ENCODE measurements at places on chromosomes 4 and X.

GRCh38 chr4:170242471-170242870 lies 152.7 kb upstream of the AADAT start:
- DNase-seq = no peak

DNA sequence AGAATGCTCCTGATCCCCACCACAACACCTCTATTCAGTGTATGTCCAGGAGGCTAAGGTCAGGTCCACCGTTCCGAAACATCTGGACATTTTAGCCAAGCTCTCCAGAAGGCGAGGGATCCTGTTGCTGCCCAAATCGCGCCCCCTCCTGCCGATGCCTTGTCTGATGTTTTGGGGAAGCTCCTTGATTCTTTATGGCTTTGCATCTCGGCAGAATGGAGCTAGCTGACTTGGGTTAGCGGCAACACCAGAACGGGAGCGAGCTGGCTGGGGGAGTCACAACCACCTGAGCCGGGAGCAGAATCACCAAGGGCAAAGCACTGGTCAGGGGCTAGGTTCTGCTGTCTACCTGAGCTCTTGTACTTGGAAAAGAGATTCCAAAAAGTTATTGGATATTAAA lies 6.6 kb upstream of the POU3F4 start:
- DNase-seq = no peak

- no peak for DNase-seq
Observed at GRCh38 chr4:54482529-54483200, 175.1 kb upstream of the KIT start.

GRCh38 chr4:10740891-10741620 lies 56.5 kb upstream of the CLNK start:
- DNase-seq = no peak

GRCh38 chr4:88010966-88011365 lies 3.5 kb downstream of the PKD2 start:
- DNase-seq = no peak

GRCh38 chr4:169013396-169013795 lies 3.3 kb upstream of the CBR4 start:
- DNase-seq = no peak

DNA sequence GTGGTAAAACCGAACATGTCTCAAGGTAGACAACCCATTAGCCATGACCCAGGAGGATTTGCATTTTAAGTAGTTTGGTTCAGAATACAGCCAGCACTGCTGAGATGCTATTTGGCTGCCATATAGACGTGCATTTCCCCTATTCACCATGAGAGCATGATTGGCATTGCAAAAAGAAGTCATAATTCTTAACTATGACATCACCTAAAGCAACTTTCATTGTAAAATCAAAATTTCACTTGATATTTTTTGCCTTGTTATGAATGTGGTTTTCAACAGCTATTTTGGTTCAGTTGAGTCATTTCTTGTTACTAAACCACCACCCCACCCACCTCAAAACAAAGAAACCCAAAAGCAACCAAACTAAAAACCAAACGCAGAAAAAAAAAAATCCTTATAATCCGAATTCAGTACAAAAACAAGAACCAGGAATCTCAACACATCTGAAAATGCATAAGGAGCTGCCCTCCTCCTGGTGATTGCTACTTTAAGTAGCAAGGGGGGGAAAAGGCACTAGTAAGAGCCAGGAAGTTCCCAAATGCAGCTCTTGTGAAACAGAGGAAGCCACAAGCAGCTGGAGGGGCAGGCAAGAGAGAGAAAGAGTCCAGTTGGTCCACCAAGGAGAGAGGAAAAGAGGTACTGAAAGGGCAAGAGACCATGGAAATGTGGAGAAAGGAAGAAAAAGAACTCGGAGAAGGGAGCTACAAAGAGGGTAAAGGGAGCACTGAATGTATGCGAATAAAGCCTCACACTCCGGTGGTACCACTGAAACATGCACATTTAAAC lies 3.1 kb downstream of the SLITRK4 start:
- DNase-seq = no peak

DNA sequence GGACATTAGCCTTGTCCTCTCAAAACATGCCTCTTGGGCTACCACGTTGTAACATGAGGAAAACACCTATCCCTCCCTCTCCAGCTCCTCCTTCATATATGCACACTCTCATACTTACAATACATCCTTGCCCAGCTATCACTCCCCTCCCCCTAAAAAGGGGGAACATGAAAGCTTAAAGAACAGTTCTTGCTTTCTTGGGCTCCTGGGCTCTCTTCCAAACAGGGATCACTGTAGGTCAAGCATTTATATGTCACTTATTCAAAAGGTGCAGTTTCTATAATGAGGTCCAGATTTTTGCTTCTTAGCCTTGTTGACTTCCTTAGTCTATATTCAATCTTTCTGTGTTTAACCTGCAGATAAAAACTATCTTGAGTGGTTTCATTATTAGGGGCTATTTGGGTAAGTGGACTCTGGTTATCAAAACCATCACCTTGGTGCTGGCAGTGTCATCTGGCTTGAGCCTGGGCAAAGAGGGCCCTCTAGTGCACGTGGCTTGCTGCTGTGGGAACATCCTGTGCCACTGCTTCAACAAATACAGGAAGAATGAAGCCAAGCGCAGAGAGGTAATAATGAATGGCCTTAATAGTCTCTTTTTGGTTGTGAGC lies 119.4 kb downstream of the AKAP4 start:
- peak; percentile 4 for DNase-seq

DNA sequence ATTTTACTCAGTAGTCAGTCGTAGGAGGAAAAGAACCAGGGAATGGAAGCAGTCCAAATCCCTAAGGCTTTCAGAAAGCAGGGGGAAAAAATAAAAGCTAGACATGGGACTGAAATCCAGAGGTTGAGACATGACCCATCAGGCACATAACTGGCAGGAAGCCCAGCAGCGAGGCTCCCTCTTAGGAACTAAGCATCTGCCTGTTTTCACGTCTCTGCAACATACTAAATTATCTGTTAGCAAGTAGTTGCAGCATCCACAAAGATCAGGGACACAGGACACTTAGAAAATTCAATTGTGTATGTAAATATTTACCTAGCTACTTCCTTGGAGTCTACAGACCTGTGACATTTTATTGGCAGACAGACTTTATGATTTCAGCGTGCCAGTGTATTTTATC lies 118.0 kb upstream of the EDNRA start:
- DNase-seq = peak; percentile 55

DNA sequence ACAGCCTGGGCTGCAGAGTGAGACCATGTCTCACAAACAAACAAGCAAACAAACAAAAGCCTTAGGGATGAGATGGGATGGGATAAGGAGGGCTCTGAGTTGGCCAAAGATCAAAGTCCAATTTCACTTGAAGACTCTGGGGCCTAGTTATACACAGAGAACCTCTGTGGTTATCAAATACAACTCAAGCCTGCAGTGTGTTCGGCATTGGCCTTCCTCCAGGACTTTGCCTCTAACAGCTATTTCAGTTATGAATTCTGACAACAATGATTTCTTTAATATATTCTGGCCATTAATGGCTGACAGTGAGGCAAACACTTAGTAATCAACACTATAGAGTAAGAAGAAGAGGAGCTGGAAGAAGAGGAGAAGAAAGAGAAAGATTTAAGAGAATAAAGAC lies 171.1 kb downstream of the PDGFRA start:
- no peak for DNase-seq

DNA sequence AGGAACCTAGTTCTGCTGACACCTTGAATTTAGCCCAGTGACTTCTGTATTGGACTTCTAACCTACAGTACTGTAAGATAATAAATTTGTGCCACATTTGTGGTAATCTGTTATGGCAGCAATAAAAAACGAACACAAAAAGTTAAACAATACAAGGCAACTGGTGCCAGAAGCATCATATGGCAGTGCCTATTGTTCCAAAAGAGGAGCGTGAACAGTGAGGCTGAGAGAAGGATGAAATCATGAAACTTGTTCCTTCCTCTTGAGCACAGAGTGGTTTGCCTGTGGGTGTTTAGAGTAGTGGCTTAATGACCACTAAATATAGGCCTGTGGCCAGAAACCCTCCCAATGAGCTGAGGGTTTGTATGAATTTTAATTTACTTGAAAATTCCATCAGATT lies 69.7 kb upstream of the PGRMC2 start:
- no peak for DNase-seq

DNA sequence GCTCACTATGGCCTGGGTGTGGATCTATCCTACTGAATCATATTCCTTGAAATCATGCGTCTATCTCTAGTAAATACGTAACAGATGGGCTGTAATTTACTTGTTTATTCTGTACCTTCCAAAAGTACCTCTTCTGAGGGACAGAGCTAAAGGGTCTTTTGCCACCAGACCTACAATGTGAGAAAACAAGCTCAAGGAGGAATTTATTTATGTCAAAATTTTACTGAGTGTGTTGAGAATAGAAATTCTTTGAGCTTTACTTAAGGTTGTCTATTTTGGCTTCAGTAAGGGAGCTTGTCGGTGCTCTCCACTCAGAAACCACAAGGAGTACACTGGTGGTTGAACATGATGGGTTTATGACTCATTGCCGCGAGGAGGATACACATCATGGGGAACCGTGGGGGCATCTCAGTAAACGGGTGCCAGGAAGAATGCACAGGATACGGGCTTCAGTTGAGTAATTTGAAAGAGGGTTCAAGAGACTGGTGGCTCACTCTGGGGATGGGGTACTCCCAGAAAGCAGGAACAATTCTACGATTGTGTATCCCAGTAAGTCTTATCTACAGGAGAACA lies 3.0 kb downstream of the ANK2 start:
- DNase-seq = no peak

GRCh38 chrX:123487236-123487635 lies 245.6 kb downstream of the THOC2 start:
- no peak for DNase-seq

DNA sequence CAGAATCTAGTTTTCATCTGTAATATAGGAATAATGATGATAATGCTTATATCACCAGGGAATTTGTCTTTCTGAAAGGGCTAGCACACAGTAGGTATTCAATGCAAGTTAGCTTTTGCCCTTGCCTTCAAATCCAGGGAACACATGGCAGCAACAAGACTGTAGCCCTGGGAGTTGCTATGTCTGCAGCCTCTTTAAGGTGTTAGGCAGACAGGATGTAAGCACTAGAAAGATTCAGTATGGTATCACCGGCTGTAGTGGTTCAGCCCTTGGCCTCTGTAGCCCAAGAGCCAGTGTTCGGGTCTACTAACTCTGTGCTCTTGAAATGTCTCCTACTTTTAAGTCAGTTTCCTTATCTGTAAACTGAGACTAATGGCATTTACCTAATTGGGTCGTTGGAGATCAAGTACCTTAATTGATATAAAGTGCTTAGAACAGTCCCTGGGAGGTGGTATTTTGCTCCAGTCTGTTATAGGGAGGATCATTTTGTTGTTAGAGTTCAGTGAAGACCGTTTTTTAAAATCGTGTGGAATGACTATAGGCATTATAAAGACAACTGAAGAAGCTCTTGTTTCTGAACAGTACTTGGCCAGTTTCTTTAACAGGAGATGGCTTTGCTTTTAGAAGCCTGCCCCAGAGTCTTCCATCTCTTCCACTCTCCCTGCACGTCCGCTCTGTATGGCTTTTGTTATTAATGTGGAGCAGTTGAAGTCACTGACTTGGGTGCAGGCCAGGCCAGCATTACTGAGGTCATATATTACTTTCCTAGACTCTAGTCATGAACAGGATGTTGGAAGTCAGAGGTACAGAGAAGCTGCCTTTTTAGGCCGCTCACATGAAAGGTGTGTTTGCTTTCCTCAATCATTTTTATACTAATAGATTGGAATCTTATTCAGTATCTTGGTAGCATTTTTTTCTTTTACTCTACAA lies 44.8 kb downstream of the GAB1 start:
- no peak for DNase-seq

Measured in NCI-H1105 (cell line).